ENCODE measurements at places on chromosomes 3 and 15.
A peak's percentile ranks its signal among the peaks of the same experiment; 100 is the strongest.

GRCh38 chr15:90818251-90819210, 49.9 kb upstream of the FURIN start:
- no peak for DNase-seq

GRCh38 chr3:99499235-99500158, 138.9 kb upstream of the COL8A1 start:
- peak; percentile 83 for DNase-seq

- DNase-seq = no peak
These were observed 46.3 kb upstream of the TIPARP start for GRCh38 chr3:156627946-156628569.

GRCh38 chr3:69815970-69816369, 76.7 kb downstream of the MITF start:
- no peak for DNase-seq

- no peak for DNase-seq
These were observed 49.5 kb downstream of the ARPP21 start for GRCh38 chr3:35688826-35689225.

- peak; percentile 65 for DNase-seq
These were observed 575 bp downstream of the TRPM7 start for GRCh38 chr15:50685976-50686468.

GRCh38 chr3:107064405-107065060, 312.7 kb upstream of the CCDC54 start:
- DNase-seq = peak; percentile 91

GRCh38 chr15:23569151-23569925, 3.9 kb downstream of the MKRN3 start:
- no peak for DNase-seq

- DNase-seq = no peak
These were observed 290.6 kb downstream of the IL5RA start for GRCh38 chr3:2819571-2819970.

GRCh38 chr15:56176996-56177395, 66.7 kb downstream of the RFX7 start:
- no peak for DNase-seq

DNA sequence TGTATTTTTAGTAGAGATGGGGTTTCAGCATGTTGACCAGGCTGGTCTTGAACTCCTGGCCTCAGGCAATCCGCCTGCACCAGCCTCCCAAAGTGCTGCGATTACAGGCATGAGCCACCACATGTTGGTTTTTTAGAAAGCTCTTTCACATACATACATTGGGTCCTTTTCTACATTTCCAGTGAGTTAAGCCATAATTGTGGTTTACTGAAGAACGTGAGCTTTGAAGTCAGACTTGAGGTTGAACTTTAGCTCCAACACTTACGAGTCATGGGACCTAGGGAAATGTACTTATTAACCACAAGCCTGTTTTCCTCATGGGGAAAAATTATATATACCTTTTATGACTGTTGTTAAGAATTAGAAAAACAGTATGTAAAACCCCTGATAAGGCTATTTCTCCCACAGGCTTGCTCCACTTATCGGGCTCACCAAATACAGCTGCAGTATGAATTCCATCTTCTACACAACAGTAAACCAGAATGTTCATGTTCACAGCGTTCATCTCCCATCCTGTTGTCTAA, 39.0 kb downstream of the GPR160 start:
- DNase-seq = no peak

DNA sequence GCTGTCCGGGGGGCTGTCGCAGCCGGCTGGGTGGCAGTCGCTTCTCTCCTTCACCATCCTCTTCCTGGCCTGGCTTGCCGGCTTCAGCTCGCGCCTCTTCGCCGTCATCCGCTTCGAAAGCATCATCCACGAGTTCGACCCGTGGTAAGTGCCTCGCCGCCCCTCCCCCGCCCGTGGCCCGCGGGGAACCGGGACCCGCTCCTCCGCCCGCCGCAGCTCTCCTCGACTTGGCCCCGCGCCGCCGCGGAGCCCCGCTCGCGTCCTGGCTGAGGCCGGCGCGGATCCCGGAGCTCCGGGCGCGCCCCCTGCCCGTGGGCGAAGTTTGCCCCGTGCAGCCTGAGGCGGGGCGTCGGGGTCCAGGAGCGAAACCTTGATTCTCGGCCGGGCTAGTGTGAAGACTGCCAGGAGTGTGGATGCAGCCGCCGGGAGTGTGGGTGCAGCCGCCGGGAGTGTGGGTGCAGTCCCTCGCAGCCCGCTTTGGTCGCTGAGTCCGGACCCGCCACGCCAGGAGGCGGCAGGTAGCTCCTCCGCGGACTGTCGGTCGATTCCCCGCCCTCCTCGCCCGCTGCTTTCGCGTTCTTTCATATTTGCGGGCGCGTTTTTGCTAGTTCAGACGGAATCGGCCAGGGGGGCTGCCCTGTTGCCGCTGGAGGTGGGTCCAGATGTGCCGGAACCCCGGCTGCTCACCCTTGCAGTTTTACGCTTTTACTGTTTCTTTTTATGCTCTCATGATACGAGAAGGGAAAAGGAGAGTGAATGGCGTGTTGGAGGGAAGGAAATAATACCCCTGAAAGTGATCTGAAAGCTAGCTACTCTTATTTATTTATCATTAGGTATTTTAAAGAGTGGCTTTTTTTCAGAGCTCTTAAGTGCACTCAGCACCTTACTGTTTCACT, 692 bp downstream of the STT3B start:
- DNase-seq = peak; percentile 43

- no peak for DNase-seq
These were observed 41.3 kb downstream of the MYRIP start for GRCh38 chr3:39850716-39851032.

Measured in dermis blood vessel endothelial cell (primary cell).